ENCODE measurements at places on chromosomes 7 and 10.

DNA sequence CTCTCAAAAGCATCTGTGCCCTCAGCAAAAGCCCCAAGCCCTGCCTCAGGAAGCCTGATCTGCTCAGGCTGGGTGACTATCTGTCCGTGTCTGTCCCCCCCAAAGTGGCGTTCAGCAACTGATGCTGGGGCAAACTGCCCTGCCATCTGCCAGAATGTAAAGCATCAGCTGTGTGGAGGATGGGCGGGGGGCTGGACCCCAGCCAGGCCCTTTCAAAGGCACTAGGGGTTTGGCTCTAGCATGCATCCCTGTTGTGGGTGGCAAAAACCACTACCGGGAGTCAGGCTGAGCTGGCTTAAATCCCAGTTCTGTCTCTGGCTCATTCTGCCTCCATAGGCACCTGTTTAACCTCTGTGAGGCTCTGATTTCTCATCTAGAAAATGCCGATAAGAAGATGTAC lies 35.5 kb downstream of the GPRIN2 start:
- ATAC-seq, result no peak

DNA sequence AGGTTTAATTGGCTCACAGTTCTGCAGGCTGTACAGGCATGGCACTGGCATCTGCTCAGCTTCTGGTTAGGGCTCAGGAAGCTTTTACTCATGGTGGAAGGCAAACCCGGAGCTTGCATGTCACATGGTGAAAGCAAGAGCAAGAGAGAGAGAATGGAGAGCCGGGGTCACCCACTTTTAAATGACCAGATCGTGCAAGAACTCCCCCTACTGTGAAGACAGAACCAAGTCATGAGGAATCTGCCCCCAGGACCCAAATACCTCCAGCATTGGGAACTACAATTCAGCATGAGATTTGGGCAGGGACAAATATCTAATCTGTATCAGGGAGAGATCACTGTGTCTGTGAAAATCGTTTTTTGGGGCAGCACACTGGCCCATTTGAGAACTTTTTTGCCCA lies 110.0 kb upstream of the MYO3A start:
- no peak for ATAC-seq

- ATAC-seq, result no peak
Observed at GRCh38 chr10:60853107-60853506, 74.8 kb downstream of the CDK1 start.

GRCh38 chr7:20959281-20959680 lies 172.6 kb upstream of the SP8 start:
- no peak for ATAC-seq

DNA sequence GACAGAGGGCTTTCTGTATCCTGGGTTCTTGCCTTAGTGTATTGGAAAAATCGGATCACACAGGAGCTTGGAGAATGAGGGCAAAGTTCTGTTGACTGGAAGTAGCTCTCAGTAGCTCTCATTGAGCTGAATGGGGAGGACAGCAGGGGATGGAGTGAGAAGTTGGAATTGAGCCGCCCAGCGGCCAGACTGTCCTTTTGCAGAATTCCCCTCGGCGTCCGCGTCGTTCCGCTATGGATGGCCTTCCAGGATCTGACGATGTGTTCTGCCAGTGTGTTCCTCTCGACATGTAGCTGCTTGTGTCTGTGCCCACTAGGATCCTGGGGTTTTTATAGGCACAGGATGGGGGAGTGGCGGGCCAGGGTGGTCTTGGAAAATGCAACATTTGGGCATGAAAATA lies 351.8 kb upstream of the SEMA3A start:
- ATAC-seq, result no peak

- no peak for ATAC-seq
Observed at GRCh38 chr10:74417397-74417796, 266.4 kb downstream of the ADK start.

GRCh38 chr10:75272094-75272493 lies 36.3 kb upstream of the COMTD1 start:
- ATAC-seq, result no peak

DNA sequence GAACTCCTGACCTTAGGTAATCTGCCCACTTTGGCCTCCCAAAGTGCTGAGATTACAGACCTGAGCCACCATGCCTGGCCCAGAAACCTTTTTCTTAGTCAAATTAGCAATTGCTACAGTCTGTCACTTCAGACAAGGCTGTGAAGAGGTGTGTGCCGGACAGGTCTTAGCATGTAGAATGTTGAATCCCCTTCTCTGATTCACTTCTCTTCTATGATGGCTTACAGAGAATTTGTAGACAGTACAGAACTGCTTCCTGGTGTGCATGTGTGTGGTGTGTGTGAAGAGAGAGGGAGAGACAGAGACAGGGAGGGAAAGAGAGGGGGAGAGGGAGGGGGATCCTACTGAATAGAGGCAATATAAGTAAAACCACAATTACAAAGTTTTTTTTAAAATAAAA lies 150.4 kb downstream of the PARD3 start:
- no peak for ATAC-seq

DNA sequence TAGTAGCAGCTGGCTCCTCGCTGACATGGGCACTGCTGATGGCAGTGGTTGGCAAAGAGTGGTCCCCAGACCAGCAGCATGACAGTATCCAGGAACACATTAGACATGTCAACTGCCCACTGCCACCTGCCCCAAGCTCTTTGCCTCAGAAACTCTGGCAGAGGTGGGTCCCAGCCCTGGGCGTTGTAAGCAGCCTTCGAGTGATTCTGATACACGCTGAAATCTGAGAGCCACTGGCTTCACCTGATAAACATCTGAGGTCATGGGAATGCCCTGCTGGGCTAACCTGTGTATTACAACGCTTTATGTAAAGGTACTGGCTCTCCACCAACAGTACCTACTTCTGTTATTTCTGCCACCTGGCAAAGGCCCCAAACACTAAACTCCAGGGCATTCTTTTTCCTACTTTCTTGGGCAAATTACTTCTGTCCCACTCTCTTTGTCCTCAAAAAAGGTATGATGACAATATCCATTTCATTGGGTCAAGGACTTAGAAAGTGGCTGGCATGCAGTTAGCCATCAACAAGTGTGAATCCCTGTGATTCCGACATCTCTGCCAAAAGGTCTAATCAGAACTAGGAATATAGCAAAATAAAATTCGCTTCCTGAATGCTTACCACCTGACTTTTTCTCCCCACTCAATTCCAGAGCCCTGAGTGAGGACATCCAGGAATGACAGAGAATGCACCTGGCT lies 9.2 kb downstream of the SGMS1 start:
- ATAC-seq, result peak; percentile 65

- ATAC-seq, result no peak
Observed at GRCh38 chr7:66297579-66297978, 92.4 kb downstream of the TPST1 start.

DNA sequence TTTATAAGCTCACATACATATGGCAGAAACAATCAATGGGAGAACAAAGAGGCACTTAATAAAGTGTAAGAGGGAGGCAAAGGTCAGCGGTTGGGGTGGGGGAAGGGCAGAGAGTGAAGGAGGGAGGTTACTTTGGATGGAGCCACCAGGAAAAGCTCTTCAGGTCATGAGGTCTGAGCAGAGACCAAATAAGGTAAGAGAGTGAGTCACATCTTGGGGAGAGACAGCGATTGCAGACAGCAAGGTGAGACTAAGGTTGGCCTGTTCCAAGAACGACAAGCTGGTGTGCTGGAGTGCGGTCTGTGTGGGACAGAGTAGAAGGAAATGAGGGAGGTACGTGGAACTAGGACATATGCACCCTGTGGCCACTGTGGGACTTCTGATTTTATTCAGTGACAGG lies 74.3 kb upstream of the TOMM7 start:
- ATAC-seq, result no peak

- ATAC-seq, result no peak
Observed at GRCh38 chr7:137844677-137845425, 1.9 kb downstream of the DGKI start.

GRCh38 chr7:127474457-127474856 lies 81.9 kb upstream of the ZNF800 start:
- ATAC-seq, result no peak

- no peak for ATAC-seq
Observed at GRCh38 chr10:102401735-102402511, 6.4 kb downstream of the NFKB2 start.

Measured in activated CD4-positive, CD25-positive, alpha-beta regulatory T cell treated with anti-CD3 and anti-CD28 coated beads, Interleukin-2, amount 50 U/mL, for 24 hours (primary cell).